ENCODE measurements at places on chromosomes 4 and X. TPM values are rescaled to one million over a fixed set of nuclear protein-coding genes. Genes with fewer than 3 reads are reported as not detected.
A peak's percentile ranks its signal among the peaks of the same experiment; 100 is the strongest.

The PRSS12 gene
- polyA plus RNA-seq: 12.9 TPM

GRCh38 chrX:74458736-74459135 is 37.4 kb downstream of the SLC16A2 start:
- DNase-seq: no peak

The PCDH11X gene
- polyA plus RNA-seq: 16.6 TPM

- peak; percentile 73 for DNase-seq
These were observed 1.3 kb downstream of the CAMK2D start for GRCh38 chr4:113760094-113760794.

DNA sequence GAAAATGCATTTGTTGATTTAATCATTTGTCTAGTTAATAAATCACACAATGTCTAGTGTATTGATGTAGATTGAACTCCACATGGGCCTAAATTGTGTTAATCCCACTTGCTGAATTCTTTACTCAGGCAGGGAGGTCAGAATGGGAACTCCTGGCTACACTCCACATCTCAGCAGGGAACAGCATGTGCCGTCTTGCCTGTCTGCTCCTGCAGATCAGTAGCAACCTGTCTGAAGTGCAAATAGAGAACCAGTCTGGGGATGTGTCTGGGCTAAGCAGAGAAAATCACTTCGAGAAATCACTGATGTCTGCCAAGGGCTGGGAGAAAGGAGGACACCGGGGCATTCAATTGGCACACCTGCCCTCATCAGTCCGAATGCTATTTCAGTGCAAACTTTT is 16.5 kb upstream of the MXRA5 start:
- peak; percentile 23 for DNase-seq

GRCh38 chr4:113007151-113007550 is 42.3 kb upstream of the ANK2 start:
- no peak for DNase-seq

GRCh38 chr4:153408932-153409331 is 57.2 kb upstream of the TMEM131L start:
- no peak for DNase-seq

- no peak for DNase-seq
These were observed 89.3 kb upstream of the CYLC1 start for GRCh38 chrX:83771664-83772063.

The KIAA0232 gene
- 39.0 TPM for polyA plus RNA-seq

DNA sequence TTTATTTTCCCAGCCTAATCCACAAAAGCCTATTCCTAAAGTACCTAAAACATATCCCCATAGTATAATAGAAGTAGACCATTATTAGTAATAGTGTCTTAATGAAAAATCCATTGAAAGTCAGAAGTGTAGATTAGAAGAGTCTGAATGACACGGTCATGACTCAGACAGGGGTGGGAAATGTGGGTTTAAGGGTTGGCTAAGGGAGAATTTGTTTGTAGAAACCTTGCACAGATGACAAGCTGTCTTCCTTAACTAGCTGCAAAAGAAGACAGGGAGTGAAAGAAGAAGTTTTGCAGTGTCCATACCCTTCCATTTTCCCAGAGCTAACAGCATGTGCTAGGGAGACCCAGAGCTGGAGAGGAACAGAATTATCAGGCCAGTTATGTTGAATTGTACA is 242.7 kb upstream of the ETNPPL start:
- DNase-seq: no peak

The SOX3 gene
- 4.4 TPM for polyA plus RNA-seq

GRCh38 chrX:133414406-133415275 is 648 bp downstream of the GPC4 start:
- DNase-seq: no peak

Measured in spinal cord (tissue), 10 donors.